Urinary bladder (tissue), 4 donors: ENCODE measurements at places on chromosomes 1 and 21. TPM values are rescaled to one million over a fixed set of nuclear protein-coding genes. Genes with fewer than 3 reads are reported as not detected.

DNA sequence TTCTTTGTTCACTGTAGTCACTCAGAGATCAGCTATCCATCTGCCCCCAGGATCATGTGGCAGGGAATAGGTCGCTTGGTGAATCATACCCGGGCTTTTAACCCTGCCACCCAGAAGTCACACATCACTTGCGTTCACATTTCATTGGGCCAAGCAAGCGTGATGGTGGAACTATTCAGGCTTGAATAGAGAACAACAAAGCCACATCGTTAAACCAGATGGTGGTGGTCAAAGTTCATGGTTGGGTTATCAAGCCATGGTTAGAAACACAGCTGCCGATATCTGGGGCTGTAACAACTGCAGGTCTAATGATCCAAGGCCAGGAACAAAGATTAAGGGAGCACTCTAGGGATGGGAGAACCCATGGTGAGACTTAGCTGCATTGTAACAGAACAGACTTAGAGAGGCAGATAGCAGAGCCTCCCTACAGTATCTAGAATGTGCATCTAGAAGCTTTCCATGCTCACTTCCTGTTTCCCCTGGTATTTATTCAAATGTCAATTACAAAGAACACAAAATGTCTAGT lies 40.0 kb upstream of the PTPRC start:
- no peak for DNase-seq

- DNase-seq: no peak
Observed at GRCh38 chr1:7856345-7856744, 3.5 kb upstream of the UTS2 start.

DNA sequence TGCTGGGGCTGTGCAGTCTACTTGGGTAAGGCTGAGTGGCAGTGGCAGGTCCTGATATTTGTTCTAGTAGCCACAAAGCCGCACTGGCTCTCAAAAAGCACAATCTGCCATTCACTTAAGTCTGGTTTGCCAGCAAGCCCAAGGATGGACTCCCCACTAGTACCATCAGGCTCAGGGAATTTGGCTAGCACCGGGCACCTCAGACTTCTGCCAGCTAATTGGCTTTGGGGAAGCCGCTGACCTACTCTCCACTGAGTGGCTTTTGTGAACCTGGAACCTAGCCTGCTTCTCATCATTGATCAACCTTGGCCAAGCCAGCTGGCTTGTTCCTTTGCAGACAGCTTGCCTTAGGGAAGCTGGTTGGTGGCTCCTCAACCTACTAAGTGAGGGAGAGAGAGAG lies 83.1 kb downstream of the ESRRG start:
- no peak for DNase-seq

GRCh38 chr1:15220825-15221431 lies 26.1 kb upstream of the FHAD1 start:
- DNase-seq: no peak

DNA sequence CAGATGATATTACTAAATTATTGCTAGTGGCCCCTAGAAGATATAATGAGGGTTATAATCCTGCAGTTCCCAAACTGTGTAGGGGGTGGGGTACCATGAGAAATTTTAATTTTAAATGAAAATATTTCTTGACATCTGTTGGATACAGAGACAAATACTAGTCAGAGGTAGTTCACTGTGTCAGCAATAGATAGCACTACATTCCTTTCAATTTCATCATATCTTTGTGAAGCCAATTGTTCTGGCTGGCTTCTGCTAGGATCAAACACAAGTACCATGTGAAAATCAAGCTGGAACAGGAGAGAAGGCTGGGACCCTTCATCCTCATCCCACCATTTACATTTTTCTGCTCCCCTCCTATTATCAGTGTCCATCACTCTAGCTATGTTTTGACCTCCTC lies 208.1 kb downstream of the USH2A start:
- no peak for DNase-seq

- no peak for DNase-seq
Observed at GRCh38 chr1:26827663-26828062, 1.2 kb downstream of the ZDHHC18 start.

GRCh38 chr1:1003618-1004419 lies 3.9 kb upstream of the HES4 start:
- DNase-seq: no peak

- no peak for DNase-seq
Observed at GRCh38 chr1:13864760-13865159, 164.8 kb downstream of the PRDM2 start.

GRCh38 chr1:64065571-64065970 lies 137.9 kb upstream of the UBE2U start:
- no peak for DNase-seq

DNA sequence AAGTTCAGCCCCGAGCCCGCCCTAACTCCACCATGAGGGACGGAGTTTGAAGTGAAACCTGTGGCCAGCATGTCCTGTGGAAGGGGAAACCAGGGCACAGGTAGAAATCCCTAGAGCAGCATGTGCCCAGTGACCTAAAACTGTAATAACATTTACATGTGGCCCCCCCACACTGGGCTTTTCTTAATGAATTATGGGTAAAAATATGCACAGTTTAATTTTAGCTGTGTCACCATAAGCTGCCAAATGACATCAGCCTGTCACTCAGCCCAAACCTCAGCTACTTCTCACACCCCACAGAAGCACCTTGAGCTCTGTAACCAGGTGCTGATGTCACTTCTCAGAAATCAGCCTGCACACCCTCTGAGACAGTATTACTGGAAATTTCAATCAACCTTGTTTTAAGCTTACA lies 50.0 kb upstream of the SLC19A1 start:
- DNase-seq: no peak

DNA sequence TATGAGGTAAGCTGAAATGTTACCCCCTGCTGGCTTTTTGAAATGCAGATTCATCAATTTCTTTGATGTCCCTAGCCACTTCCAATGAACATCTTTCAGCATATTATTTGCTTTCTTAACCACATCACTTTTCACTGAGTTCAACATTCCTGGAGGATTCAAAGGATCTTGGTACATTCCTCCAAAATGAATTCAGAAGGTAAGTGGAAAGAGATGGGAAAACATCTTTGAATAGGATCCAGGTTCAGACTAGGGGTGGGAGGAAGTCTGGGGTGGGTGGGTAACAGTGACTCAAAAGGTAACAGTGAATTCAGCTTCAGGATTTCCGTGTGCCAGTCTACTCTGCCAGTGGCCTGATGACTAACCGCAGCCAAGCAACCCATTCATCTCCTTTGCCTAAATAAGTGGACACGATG lies 180.7 kb downstream of the ZC3H11B start:
- DNase-seq: no peak

DNA sequence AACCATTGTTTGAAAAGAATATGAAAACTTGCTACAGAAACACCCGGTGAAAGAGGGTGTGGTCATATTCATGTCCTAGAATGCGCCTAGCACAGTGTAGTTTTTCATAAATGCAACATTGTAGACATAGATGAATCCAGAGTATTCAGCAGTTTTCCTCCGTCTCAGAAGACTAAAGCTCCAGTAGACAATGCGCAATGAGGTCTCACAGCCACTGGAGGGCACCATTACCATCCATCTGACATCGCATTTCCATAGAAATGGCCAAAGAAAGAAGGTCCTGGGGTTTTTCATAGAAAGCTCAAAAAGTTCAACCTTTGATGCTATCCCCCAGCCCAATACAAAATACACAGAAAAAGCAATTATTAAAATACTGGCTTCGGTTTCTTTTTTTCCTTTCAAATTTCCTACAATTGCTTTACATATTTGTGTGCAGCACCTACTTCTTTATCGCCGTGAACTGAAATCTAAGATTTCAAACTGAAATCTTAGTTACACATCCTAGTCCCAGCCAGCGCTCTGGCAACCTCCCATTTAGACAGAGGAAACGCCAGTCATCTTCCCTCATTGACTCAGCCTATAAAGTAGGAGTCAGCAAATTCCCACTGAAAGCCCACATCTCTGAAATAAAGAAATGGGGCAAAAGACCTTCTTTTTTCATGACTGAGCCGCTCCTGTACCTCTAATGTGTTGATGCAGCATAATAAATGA lies 3.9 kb upstream of the CD58 start:
- DNase-seq: peak; percentile 62

DNA sequence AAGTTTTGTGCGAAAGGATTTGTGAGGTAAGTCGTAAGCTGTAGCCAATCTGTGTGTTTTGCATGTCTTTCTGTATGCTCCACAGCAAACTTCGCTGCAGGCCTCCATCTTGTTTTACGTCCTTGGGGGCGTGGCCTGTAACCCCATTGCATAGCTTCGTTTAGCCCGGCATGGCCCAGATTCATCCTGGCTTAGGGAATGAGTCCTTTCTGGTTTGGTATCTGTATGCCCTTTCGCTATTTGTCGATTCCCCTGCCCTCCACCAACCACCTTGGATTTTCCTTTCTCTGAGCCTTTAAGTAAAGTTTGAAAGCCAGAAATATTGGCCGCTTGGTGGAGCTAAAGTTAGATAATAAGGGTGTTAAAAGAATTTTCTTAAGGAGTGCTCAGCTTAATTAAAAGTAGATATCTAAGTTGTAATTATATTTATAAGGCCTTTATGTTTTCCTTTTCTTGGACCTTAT lies 1.1 kb downstream of the THEM4 start:
- no peak for DNase-seq

SLAMF7 gene
- 1.6 TPM for total RNA-seq

STYXL2 gene
- total RNA-seq: 3.6 TPM

TTLL7 gene
- 58.5 TPM for total RNA-seq

NUDT4B gene
- total RNA-seq: 3.7 TPM

PLEKHA6 gene
- total RNA-seq: 15.1 TPM

ASAP3 gene
- 44.3 TPM for total RNA-seq
